ENCODE measurements at places on chromosomes 2 and 18.

DNA sequence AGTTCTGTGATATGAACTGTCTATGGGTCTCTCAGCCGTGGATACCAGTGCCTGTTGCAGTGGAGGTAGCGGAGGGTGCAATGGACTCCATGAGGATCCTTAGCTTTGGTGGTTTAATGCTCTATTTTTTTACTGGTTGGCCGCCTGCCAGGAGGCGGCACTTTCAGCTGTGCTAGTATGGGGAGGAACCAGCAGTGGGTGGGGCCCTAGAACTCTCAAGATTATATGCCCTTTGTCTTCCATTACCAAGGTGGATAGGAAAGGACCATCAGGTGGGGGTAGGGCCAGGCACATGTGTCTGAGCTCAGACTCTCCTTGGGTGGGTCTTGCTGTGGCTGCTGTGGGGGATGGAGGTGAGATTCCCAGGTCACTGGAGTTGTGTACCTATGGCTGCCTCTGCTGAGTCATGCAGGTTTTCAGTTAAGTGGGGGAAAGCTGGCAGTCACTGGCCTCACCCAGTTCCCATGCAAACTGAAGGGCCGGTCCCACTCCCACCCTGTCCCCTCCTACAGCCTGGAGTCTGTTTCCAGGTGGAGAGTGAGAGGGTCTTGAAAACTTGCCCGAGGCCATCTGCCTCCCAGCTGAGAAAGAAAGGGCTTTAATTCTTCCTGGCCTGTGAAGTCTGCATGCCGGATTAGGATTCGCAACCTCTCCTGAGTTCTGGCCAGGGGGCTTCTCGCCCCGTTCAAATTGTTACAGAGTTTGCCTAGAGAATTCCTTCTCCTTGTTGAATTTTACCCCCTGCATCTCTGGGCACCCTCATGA lies 14.5 kb downstream of the KCNS3 start:
- DNase-seq, result no peak

- no peak for DNase-seq
These were observed 53.2 kb upstream of the CUL3 start for GRCh38 chr2:224638301-224638823.

DNA sequence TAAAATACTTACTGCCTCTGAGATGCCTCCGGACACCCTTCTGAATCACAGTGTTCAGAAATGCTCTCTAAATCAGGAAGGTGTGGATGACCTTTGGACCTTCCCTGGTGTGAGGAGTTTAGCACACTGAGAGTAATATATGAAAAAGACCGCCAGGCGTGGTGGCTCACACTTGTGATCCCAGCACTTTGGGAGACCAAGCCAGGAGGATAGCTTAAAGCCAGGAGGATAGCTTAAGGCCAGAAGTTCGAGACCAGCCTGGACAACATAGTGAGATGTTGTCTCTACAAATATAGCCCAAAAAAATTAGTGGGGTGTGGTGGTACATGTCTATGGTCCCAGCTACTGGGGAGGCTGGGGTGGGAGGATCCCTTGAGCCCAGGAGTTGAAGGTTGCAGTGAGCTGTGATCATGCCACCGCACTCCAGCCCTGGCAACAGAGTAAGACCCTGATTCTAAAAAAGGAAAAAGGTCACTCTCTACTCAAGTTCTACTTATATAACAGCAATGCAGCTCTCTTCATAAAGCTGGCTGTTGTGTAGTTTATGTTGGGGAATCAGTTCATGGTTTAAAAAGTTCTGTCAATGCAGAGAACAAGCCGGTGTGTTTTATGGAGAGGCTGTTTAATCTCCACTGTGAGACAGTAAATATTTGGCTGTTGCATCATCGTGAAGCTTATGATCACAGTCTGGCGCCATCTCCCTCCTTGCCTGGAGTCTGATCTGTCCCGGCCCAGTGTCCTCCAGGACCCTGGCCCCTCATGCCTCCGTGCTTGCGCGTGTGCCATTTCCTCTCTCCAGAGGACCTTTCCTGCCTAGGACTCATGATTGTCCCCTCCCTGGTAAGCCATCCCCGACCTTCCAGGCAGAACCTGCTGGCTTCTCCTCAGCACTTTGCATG lies 184.5 kb downstream of the FAM210A start:
- no peak for DNase-seq

- no peak for DNase-seq
These were observed 57.6 kb downstream of the GDF7 start for GRCh38 chr2:20724500-20725053.

DNA sequence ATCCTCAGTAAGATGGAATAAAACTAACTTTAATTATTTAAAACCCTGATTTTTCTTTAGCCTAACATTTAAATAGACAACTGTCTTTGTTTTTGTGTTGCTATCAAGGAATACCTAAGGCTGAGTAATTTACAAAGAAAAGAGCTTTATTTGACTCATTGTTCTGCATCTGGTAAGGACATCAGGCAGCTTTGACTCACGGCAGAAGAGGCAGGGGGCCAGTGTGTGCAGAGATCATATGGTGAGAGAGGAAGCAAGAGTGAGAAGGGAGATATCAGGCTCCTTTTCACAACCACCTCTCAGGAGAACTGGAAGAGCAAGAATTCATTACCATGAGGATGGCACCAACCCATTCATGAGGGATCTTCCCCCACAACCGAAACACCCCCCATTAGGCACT lies 64.6 kb upstream of the TFPI start:
- no peak for DNase-seq

GRCh38 chr2:231679908-231680284 lies 28.4 kb upstream of the PTMA start:
- no peak for DNase-seq

DNA sequence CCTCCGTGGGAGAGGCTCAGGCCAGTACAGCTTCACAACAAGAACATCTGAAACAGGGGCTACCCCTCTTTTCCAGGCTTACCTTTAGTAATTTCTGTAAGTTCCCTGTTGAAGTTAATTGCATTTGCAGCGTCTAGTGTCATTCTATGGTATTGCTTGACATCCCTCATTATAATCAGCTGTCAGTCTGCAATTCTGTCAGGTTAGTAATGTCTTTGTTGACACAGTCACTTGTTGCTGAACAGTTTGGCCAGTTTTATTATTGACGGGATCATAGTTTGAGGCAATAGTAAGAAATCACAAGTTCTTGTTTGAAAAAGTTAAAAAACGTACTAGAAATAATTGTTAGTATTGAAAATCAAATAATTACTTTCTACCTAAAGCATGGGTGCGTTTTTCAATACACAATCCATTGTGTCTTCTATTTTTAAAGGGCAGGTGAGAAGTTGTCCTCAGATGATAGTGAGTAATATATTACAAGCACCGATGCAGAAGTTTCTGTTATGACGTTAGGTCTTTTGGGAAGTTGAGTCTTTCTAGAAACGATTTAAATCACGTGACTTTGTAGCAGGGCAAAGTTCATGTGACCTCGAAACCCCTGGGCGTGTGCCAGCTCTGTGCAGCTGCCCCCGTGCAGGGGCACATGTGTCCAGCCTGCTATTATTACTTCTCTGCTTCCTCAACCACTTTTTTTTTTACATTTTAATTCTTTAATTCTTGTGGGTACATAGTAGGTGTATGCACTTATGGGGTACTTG lies 49.5 kb upstream of the MBP start:
- peak; percentile 23 for DNase-seq

- DNase-seq, result no peak
These were observed 35.0 kb upstream of the LRP1B start for GRCh38 chr2:142165790-142166189.

- DNase-seq, result no peak
These were observed 806.3 kb upstream of the GCFC2 start for GRCh38 chr2:76516861-76517573.

- no peak for DNase-seq
These were observed 317.6 kb downstream of the LNPK start for GRCh38 chr2:175684466-175684865.

GRCh38 chr18:58337686-58338085 lies 291.2 kb downstream of the ALPK2 start:
- DNase-seq, result no peak

- DNase-seq, result no peak
These were observed 19.7 kb upstream of the TLK1 start for GRCh38 chr2:171180229-171180930.

GRCh38 chr2:111656894-111657293 lies 227.1 kb downstream of the ANAPC1 start:
- no peak for DNase-seq

- DNase-seq, result no peak
These were observed 850.3 kb downstream of the DSC3 start for GRCh38 chr18:30192216-30192615.

DNA sequence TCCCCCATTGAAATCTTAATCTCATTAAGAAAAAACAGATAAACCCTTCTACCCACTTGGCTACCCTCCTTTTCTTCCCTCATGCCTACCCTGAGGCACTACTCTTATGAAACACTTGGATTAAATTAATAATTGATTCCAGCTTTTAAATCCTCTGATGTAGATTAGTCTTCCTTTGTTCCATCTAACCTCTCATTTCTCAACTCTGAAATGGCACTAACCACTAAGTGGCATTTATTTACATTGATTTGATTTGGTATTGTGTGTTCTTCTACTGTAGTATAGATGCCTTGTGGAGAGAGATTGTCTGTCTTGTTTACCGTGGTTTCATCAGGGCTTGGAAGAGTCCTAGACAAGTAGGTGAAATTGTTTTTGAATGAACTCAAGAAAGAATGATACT lies 26.7 kb downstream of the ITGA4 start:
- no peak for DNase-seq

- DNase-seq, result peak; percentile 49
These were observed 71.3 kb upstream of the PID1 start for GRCh38 chr2:229342376-229342775.

- no peak for DNase-seq
These were observed 79.6 kb upstream of the NYAP2 start for GRCh38 chr2:225319872-225320271.

DNA sequence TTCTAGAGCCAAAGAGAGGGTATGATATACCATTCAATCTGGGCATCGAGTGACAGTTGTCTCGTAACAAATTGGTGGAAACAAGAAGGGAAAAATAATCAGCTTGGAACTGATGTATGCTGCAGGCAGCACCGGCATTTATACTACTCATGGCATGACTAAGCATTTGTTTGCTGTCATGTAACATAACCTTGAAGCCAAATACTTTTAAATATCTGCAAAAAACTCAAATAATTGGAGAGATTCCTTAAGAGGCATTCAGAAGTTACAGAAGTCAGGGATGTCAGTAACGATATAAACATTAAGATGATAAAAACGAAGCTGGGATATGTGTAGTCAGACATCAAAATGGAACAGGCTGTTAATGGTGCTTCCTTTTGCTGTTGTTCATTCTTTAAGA lies 157.3 kb upstream of the MMADHC start:
- no peak for DNase-seq

DNA sequence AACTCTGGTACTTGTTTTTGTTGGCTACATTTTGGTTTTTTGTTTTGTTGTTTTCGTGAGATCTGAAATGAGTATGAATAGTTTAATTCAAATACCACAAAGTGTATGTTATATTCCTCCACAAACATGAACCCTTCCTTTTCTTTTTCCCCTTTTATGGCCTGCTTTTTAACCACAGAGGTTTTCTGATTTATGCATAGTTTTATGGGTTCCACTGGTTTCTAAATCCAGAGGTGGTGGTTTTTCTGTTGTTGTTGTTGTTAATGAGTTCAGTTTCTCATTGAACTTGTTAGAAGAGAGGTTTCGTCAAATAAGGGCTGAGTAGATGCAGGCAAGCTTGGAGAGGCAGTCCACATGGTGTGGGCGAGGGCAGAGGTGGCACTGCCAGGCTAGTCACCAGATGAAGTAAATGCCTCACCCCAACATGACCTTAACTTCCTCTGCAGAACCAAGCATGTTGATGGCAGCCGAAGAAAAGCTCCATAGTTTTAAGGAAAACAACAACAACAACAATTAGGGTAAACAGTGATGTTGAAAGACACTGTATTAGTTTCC lies 72.5 kb downstream of the RIF1 start:
- DNase-seq, result no peak

- no peak for DNase-seq
These were observed 175.3 kb upstream of the SIX3 start for GRCh38 chr2:44766220-44766619.

- DNase-seq, result no peak
These were observed 62.3 kb upstream of the MCFD2 start for GRCh38 chr2:46977899-46978298.

DNA sequence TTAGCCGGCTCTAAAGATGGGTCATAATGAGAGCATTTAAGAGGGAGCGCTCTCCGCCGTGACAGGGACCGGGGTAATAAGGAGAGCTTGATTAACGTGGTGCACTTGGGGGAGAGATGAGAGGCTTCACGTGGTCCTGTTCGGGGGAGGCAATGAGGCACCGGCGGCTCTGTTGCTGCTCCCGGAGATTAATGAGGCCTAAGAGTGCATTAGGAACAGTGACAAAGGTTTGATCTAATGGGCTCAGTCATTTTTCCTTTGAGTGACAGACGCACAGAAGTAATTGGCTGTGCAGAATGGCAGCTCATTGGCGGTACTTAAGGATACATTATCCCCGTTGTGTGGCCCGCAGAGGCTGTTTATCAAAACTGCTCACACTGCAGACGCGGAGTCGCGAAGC lies 250.7 kb downstream of the GBX2 start:
- DNase-seq, result no peak

- no peak for DNase-seq
These were observed 162.0 kb downstream of the C1D start for GRCh38 chr2:67900826-67901225.

GRCh38 chr2:95760806-95761525 lies 169.2 kb downstream of the TRIM43 start:
- no peak for DNase-seq

- no peak for DNase-seq
These were observed 203.1 kb downstream of the NCKAP5 start for GRCh38 chr2:133365117-133365516.

DNA sequence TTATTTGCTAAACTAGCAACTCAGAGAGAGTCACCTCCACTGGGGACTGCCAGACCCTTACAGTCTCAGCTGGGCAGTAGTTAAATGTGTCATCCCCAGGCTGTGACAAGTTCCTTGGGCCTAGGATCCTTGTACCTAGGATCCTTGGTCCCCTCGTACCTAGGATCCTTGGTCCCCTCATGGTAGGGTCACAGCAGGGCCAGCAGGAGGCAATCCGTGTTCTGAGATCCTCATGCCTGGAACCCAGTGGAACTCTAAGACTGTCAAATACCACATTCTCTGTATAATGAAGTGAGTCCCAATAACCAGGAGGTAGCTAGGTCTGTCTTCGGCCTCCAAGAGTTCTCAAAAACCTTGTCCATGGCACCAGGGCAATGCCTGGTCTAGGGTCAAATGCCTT lies 60.8 kb downstream of the LYPD6B start:
- DNase-seq, result no peak

DNA sequence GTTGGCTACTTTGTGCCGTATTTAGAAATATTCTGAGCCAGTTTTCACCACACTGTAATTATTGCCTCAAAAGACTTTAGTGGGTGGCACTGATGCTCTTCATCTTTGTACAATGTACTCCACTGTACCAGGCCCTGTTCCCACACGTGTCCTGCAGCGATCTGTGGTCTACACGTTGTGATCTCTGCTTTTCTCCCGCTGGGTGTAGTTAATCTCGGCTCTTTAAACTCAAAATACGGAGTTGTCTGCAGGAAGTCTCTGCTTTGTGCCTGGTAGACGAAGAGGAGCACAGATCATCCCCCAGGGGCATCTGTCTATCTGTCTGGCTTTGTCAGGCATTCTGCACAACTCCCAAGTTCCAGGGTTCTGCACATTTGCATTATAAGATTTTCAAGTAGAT lies 12.1 kb upstream of the GREB1 start:
- no peak for DNase-seq

- no peak for DNase-seq
These were observed 28.3 kb upstream of the NT5DC4 start for GRCh38 chr2:112692495-112692911.
